ENCODE measurements at places on chromosomes 7 and 10.

DNA sequence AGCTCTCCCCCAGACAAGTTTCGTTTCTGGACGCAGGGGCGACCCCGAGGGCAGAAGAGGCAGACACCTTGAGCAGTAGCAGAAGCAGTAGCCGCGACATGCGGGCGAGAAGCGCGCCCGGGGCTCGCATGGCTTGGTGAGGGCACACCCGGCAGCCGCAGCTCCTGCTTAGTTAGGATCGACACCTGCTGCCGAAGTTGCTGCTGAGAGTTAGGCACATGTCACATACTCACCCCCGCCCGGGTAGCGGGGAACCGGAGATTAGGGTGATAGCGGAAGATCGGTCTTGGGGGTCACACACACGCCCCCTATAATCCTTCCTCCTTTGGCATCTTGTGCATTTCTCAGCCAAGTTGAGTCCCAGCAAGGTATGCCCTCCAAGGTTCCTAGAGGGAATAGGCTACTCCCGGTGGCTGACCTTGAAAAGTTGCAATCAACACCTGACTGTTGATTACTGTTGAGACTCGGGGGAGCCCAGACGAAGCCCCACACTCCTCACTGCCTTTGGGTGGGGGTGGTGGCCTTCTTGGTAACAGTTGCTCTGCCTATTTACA, 668 bp downstream of the GPR37 start:
- DNase-seq, result no peak

GRCh38 chr7:41918597-41918996, 215.7 kb upstream of the INHBA start:
- DNase-seq, result no peak

DNA sequence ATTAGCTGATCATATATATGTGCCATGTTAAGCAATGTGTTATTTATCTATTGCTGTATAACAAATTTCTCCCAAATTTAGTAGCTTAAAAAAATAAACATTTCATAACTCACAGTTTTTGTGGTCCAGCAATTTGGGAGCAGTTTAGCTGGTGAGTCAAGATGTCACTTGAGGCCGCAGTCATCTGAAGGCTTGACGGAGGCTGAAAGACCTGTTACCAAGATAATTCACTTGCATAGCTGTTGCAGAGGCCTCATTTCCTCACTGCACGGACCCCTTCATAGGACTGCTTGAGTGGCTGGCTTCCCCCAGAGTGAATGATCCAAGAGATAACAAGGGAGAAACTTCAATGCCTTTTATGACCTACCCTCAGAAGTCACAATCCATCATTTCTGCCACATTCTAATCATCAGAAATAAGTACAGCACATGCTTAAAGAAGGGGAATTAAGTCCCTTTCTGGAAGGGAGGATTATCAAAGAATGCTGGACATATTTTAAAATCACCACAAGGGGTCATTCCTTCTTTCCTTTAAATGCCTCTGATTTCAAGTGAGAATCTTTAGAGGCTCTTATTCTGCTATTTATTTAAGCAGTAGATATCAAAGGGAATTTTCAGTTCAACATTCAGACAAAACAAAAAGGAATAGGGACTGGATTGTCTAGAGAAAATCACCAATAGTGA, 10.5 kb upstream of the SRPK2 start:
- DNase-seq, result no peak

DNA sequence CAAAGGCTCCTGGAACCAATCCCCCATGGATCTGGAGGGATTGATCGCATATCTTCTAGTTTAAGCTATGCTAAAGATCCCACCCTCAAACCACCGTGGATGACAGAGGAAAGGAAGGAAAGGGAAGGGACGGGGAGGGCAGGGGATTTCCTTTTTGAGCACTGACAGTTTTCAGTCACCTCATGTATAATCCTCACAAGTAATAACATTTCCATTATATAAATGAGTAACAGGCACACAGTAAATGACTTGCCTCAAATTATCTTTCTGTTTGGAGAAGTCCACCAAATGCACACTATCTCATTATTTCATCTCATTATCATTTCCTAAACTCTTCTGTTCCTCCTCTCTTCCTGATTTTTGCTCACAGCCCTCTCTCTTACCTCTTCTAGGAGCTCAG, 127.1 kb upstream of the AOAH start:
- no peak for DNase-seq

DNA sequence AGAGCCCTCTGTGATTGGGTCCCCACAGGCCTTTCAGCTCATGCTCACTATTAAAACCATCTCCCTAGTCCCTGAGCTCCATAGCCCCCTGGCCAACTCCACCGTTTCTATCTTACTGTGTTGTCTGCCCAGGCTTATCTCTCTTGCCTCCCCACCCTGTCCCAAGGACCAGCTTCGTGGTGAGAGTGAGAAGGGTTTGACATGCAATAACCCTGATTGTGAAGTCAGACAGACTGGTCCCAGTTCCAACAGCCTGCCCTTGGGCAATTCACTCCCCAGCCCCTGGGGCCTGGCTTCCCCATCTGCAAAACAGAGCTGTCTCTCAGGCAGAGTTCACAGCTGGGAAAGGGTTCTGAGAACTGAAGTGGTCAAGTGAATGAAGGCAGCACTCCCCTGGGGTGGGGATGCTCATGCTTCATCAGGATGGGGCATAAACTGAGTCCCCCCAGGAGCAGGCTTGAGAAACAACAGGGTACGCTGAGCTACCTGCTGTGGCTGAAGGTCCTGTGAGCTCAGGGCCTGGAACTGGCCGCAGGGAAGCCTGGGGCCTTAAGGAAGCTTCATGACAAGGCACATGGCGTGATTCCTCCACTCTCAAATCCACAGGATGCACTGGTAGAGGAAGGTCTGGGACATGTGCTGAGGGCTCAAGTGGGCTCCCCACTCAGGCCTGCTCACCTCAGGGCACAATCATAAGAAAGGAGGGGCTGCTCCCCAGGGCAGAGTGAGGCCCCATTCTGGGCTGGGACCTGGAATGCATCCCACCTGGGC, 1.8 kb upstream of the PPIF start:
- no peak for DNase-seq

- no peak for DNase-seq
These were observed 86.9 kb upstream of the ZNF438 start for GRCh38 chr10:31118556-31118955.

DNA sequence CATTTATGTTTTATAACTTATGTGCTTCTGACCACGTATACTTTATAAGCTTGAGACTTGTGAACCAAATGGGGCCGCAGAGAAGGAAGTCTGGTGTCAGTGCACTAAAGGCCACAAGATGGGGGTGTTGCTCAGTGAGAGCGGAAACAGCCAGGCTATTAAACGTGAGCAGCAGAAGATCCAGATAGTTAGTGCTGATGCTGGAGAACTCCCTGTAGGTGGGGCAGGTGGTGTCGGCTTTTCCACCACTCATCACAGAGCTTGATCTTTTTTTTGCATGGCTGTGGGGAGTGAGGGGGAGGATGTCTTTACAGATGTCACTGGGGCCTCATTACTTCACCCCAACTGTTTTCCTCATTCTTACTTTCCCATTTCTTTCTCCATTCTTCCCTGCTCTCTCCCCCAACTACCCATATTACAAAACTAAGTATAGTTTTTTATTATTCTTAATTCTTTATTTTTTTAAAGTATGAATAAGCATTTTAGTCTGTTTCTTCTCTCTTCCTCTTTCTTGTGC, 34.7 kb downstream of the ACADSB start:
- no peak for DNase-seq

DNA sequence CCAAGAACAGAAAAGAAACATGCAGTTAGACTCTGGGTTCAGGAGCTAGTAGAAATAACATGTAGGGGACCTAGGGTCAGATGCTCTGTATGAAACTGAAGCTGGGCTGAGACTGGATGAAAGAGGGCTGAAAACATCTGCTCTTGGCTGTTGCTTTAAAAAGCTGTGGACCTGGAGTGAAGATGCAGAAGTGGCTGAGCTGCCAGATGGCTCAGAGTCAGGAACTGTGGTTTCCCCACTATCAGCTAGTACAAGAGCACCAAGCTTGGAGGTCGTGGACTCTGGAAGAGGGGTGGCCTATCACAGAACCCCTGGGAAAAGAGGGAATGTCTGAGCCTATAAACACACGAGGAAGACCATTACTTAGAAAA, 5.9 kb downstream of the ADK start:
- DNase-seq, result no peak

GRCh38 chr7:152866125-152866524, 106.6 kb downstream of the ACTR3B start:
- no peak for DNase-seq

DNA sequence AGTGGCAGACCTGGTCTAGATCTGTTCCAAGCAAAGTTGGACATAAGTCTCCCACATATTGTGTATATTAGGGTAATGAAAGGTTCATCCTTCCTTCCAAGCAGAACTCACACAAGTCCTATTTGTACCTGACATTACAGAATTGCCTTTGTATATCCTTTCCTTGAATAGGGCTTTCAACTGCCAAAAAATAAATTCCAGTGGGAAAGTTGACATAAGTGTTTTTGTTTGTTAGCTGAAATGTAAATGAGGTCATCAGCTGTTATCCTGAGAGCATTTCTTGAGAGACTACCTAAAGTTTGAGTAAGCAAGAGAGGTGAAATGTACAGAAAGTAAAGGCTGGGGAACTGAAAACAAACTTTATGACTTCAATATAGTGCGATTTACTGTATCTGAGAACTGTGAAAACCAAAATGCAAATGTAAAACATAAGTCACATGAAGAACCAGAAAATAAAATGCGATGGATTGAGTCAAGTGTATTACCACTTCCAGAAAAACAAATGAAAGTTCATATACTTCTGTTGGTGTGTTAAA, 527.3 kb upstream of the SEMA3D start:
- no peak for DNase-seq

DNA sequence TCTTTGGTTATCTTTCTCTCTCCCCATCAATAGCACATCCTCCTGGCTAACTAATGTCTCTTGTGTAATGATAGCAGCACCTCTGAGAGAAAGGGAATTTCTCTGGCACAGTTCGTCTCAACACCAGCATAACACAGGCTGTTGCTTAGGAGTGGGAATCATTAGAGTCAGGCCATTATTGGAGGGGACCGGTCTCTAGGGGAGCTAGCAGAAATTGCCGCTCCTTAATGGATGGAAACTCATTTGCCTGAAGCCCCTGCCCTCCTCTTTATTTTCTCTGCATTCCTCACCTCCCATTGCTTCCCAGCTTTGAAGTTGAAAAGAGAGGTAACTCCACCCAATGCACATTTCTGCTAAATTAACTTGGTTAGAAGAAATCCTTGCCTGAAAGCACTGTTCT, 11.9 kb downstream of the LRRC4 start:
- no peak for DNase-seq

Data from effector CD8-positive, alpha-beta T cell (primary cell).